ENCODE measurements at places on chromosomes 6 and 20.
A peak's percentile ranks its signal among the peaks of the same experiment; 100 is the strongest.

DNA sequence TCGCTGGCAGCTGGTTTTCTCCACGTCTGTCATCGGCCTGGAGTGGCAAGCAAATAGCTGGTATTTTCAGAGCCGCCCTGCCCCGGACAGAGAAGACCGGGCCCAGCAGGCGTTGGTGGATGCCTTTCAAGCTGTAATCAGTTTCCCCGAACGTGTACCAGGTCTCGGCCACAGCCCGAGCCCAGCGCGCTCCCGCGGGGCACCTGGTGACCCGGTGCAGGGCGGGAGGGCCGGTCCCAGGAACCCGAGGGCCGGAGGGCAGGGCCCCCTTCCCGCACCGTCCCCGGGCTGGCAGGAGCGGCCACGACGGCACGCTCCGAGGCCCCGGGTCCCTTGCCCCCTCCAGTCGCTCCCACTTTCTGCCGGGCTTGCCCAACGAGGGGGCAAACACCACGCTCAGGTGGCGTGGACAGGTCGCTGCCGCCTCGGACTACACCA is 348 bp upstream of the PYGB start:
- peak; percentile 84 for DNase-seq

DNA sequence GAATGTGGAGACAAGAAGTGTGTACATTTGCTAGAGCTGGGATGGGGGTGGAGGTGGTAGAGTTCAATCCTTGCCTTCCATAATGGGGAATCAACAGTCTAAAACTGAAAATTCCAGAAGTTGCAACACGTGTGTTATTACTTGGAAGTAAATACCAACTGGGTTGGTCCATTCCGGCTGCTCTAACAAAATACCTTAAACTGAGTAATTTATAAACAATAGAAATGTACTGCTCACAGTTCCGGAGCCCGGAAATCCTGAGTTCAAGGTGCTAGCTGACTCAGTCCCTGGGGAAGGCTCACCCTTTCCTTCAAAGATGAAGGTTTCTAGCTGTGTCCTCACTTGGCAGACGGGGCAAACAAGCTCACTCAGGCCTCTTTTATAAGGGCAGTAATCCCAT is 59.0 kb downstream of the RIN2 start:
- DNase-seq, result no peak

DNA sequence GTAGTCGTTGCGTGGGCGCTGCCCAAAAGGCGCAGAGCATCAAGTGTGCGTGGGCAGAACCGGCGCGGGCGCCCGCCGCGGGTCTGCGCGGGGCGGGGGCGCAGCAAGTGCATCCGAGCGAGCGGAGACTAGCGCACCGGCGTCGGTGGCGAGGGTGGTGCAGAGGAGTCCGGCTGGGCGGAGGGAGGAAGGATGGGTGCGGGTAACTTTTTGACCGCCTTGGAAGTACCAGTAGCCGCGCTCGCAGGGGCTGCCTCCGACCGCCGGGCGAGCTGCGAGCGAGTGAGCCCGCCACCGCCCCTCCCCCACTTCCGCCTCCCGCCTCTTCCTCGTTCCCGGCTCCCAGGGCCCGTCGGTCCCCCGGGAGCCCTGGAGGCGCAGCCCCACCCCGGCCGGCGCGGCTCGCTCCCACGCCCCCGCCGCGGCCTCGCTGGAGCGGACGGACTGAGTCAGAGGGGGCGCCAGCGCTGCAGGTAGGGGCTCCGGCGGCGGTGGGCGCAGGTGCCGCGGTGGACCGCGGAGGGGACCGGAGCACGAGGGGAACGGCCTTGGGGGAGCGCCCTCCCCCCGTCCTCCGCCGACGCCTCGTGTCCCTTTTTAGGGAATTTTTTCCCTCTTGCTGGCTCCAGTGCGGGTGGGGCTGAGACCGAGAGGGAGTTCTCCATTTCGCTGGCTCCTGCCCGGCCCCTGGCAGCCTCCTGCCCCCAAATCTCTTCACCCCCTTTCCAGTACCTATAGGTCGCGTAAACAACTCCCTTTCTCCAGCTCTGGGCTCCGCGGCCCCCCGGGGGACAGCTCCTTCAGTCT is 1.6 kb upstream of the DBNDD2 start:
- no peak for DNase-seq

DNA sequence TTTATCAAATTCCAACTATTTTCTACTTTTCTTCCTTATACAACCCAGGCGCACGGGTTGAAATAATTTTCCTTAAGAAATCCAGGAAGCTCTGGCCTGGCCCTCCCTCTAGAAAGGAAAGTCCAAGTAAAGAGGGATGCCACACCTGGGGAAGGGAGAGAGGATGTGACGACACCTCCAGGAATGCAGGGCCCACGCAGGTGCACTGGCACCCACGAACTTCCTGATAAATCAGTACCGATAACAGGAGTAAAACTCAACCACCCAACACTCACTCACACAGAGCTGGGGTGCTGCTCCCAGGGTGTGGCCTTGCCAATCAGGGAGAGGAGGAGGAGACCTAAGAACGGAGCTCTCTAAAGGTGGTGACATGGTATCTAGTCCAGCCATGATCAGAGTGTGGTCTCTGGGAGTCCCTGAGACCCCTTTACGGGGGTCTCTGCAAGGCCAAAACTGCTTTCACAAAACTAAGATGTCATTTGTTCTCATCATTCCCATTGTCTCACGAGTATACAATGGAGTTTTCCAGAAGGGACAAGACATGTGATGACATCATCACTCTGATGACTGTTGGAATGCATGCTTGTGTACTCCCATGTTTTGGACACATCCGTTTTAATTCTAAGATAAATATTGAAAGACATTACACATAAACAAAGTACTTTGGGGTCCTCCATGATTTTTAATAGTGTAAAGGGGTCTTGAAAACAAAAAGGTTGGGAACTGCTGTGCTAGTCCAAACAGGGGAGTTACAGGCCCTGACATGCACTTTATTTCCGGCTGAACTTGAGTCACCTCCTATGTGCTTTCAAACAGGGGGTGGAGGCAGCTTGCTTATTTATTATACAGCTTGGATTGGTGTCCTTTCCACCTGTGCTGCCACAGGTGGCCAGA is 2.2 kb upstream of the PARD6B start:
- DNase-seq, result no peak

GRCh38 chr6:149503872-149504271 is 19.1 kb upstream of the ZC3H12D start:
- no peak for DNase-seq

- DNase-seq, result peak; percentile 10
These were observed at the start of gene EFCAB8 for GRCh38 chr20:32858701-32859372. TSS of gene EFCAB8 (plus strand) at chr20:32858923. CDS start at chr20:32863793, 4,870 bp downstream.

GRCh38 chr20:6994452-6994851 is 227.0 kb downstream of the BMP2 start:
- no peak for DNase-seq

- DNase-seq, result no peak
These were observed 103.5 kb downstream of the SCP2D1 start for GRCh38 chr20:18916886-18917750.

GRCh38 chr6:84033523-84034451 is at the start of gene MRAP2:
TSS of gene MRAP2 (plus strand) at chr6:84033772. CDS start at chr6:84055319, 21,547 bp downstream.
- peak; percentile 13 for DNase-seq

DNA sequence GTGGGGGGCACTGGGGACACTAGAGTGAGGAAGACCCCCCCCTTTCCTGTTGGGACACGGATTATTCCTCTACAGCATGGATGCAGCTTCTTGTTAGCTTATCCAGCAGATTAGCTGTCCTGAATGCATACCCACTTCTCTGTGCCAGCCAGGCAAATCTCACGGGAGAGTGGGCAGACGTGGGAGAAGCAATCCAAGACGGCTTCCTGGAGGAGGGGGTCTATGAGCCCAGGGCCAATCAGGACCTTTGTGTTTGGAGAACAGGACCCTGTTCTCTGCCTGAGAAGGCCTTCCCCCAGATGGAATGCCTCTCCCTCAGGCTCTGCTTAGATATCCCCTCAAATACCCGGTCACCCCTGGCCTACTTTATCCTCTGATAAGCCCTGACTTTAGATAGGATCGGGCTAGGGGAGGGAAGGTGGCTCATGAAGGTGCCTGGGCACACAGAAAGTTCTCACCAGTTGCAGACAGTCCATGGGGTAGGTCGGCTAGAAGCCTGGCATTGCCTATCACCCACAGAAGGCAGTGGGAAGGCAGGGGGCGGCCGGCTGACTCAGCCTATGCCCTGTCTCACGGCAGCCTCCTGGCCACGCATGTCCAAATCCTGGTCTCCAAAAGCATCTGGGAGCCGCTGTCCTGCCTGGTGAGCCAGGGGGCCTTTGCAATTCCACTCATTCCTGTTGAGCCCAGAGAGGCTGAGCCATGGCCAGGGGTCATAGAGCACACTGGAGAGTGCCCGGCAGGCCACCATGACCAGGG is 34.7 kb downstream of the SUN5 start:
- DNase-seq, result no peak

DNA sequence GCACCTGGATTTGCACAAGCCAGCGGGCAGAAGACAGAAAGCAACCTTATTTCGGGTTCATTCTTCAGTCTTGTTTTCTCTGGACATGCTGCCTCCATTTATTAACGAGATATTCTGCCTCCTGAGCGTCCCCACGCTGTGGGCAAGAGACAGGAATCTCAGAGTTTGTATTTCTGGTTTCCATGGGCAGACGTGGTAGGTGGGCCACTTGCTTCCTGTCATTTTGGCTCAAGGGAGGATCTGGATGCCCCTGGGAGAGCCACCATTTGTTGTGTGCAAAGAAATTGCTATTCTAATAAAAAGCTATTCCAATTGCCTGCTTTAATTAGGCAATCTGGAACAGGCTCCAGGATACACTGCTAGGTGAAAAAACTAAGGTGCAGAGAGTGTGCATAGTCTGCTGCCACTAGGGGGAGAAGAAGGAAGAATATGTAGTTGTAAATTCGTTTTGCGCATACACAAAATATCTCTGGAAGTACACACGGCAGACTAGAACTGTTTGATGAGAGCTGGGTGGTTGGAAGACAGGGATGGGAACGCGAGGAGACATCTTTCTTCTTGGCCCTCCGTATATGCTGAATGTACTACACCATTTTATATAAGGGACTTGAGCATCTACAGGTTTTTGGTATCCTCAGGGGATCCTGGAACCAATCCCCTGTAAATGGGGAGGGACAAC is 30.1 kb upstream of the SLC16A10 start:
- no peak for DNase-seq

- no peak for DNase-seq
These were observed 1.9 kb downstream of the LTV1 start for GRCh38 chr6:143845033-143845432.

- DNase-seq, result peak; percentile 61
These were observed 1.4 kb downstream of the QKI start for GRCh38 chr6:163415620-163416556.

DNA sequence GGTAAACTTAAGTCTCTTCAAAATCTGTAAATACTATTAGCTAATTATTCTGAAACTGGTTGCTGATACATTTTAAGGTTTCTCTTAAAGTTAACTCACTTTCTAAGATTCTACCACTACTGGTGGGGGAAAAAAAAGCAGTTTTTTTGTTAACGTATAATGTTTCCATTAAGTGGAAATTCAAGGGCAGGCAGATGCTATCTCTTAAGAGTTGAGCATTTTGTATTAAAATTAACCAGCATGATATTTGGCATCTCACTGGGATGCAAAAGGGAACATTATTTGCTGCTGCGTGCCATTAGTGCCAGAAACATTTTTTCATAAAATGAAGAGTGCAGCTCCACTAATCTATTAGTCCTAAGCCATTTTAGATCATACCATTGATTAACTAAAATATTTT is 246.2 kb downstream of the PRKN start:
- DNase-seq, result no peak

- DNase-seq, result no peak
These were observed 56.9 kb downstream of the PDE10A start for GRCh38 chr6:165605901-165606739.

GRCh38 chr6:102742028-102742427 is 1348.5 kb downstream of the GRIK2 start:
- DNase-seq, result no peak

DNA sequence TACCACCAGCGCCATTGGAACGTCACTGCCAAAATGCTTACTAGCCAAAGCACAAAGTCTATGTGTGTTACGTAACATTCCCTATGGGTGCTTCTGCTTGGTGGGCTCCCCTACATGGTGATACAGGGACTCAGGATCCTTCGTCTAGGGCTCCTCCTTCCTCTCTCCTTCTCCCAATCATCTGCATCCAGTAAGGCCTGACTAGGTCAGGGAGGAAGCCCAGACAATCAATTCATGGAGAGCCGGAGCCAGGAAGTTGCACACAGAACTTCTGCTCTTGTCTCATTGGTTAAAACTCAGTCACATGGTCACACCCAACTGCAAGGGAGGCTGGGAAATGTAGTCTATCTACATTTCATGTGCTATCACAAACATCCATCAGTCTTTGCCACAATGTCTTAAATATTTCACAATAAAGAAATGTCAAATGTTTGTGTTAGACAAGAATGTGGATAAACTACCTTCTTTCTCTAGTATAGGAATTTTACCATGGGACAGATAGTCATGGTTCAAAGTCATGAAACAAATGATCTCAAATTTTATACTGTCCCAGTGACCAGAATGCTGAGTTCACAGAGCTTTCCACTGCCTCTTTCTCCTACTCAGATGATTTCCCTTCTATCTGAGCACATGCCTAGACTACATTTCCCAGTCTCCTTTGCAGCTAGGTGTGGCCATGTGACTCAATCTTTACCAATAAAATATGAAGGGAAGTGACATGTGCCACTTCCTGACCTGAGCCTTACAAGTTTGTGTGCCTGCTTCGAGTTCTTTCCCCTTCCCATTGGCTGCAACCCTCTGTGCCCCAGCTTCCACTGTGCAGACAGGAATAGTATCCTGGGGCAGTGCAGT is 9.3 kb upstream of the KCNK15 start:
- DNase-seq, result peak; percentile 53

- DNase-seq, result no peak
These were observed 259.9 kb downstream of the BMP7 start for GRCh38 chr20:57006411-57007170.

DNA sequence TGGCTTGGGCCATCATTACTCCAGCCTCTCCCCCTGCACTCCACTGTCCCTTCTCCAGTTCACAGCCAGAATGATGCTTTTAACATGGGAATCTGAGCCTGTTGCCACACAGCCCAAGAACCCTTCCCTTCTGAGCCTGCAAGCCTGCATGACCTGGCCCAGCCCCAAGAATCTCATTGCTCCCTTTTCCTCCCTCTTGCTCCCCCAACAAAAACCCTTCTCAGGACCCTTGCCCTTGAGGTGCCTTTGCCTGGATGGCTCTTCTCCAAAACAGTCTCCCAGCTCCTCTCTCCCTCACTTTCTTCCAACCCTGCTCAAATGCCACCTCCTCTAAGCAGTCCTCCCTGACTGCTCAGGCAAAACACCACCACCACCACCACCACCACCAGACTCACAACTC is 157.2 kb downstream of the ANKRD60 start:
- DNase-seq, result no peak

DNA sequence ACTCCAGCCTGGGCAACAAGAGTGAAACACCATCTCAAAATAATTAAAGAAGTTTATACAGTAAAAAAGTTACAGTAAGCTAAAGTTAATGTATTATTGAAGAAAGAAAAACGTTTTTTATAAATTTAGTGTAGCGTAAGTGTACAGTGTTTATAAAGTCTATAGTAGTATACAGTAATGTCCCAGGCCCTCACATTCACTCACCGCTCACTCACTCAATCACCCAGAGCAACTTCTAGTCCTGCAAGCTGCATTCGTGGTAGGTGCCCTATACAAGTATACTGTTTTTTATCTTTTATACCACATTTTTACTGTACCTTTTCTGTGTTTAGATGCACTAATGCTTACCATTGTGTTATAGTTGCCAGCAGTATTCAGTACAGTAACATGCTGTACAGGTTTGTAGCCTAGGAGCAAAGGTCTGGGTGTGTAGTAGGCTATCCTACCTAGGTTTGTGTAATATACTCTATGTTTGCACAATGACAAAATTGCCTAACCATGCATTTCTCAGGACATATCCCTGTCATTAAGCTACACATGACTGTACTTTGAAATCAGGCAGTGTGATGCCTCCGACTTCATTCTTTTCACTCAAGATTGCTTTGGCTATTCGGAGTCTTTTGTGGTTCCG is 16.7 kb downstream of the MGME1 start:
- DNase-seq, result no peak
